ENCODE measurements at places on chromosomes 16 and 17.

- no peak for DNase-seq
Observed at GRCh38 chr16:69467531-69468204, 43.2 kb downstream of the CYB5B start.

- no peak for DNase-seq
Observed at GRCh38 chr16:10339777-10340732, 45.8 kb upstream of the ATF7IP2 start.

DNA sequence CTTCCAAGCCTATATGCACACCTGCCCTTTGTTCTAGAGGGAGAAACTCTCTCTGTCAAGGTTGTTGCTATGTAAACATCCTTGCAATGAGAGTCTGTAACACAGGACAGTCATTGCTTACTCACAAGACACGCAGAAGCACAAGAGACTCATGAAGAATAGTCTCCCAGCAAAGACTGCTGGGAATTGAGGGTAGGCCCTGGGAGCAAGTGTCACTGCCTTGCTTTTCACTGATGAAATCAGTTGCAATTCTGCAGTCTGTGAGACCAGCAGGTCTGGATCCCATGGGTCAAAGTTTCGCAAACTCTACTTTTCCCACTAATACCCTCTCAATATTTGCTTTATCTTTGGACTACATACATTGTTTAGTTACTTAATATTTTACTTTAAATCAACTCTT lies 177.4 kb downstream of the FTO start:
- no peak for DNase-seq

GRCh38 chr16:10870808-10871156 lies 6.2 kb upstream of the CIITA start:
- no peak for DNase-seq

DNA sequence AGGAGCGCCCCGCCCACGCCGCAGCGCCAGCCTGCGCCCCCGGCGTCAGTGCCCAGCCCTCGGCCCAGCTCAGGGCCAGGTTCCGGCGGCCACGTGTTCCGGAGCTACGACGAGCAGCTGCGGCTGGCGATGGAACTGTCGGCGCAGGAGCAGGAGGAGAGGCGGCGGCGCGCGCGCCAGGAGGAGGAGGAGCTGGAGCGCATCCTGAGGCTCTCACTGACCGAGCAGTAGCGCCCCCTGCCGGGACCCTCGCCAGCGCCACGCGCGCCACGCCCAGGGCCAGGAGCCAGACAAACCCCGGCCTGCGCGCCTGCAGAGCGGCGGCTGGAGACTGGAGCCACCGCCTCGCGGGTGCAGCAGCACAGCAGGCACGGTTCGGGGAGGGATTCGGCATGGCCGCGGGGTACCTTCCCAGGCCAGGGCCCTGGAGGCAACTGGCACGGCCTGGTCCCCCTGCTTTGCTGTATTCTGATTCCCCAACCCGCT lies 9.3 kb downstream of the CORO6 start:
- DNase-seq, result peak; percentile 89

DNA sequence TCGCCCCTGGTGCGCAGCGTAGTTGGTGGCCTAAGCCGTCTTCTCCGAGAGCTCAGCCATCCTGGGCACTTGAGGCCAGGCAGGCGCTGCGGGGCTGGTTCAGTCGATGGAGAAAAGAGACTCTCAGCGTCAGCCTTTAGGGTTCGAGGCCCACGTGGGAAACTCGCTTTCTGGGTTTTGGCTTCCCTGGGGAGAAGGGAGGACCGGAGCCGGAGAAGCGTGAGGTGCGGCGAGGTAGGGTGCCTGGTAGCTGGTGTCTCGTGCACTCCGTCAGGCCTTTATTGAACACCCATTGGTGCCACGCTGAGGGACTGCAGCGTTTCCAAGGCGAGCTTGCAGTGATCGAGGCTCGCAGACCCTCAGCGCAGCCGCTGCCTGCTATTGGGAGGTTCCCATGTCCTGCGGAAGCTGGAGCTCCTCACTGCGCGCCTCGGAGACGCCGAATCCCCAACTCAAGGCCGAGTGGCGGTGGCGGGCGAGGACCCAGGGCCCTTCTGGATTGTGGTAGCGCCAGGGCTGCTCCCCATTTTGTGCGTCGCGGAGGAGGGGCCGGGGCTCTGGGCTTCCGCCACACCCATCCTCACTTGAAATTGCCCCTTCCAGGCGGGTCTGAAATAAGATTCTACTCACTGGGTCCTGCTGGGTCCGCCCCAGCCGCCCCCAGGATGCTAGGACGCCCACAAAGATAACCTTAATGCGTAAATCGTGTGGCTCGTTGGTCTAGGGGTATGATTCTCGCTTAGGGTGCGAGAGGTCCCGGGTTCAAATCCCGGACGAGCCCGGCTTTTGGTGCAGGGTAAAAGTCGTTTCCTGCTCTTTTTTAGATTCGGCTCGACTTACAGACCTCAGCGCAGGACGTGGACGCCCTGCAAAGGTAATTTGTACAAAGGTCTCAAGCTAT lies 1.2 kb downstream of the OR1F1 start:
- DNase-seq, result no peak

GRCh38 chr17:60134396-60135150 lies 15.2 kb upstream of the CA4 start:
- no peak for DNase-seq

DNA sequence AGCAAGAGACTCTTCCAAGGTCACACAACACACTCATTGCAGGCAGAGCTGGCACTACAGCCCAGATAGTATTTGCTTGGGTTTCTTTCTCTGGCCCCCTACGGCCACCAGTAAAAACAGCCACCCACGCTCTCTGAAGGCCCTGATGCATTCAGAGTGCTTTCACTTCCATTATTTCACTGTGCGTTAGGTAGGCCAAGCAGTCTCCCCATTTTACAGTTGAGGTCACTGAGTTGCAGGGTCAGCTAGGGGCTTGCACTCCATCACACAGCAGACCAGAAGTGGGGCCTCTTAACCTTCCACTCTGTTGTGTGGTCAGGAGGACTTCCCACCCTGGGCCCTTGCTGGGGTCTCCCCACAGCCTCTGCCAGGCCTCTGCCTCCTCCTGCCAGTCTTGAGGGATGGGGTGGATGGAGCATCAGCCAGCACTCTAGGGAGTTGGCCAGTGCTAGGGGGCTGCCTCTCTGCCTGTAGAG lies 2.5 kb downstream of the TBX21 start:
- DNase-seq, result no peak

DNA sequence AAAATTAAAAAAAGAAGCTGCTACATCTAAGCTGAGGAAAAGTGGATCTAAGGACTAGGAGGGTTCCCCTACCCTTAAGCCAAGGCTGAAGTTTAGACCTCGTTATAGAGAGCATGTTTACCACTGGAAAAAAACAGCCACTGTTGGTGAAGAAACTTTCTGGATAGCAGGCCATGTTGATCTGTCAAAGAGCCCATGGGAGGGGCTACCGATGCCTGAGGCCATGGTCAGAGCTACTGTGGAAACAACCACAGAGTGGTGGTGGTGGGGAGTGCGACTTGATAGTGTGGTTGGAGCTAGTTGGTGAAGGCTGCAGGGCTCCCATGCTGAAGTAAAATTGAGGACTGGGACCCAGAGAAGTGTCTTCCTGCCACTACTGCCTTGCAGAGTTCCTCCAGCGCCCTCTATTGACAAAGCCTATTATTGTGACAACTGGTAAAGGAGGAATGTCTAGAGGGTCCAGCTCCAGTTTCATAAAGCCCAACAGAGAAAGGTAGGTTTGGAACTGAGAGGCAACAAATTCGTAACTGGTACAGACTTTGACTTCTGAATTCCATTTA lies 12.7 kb upstream of the FAM20A start:
- DNase-seq, result no peak

DNA sequence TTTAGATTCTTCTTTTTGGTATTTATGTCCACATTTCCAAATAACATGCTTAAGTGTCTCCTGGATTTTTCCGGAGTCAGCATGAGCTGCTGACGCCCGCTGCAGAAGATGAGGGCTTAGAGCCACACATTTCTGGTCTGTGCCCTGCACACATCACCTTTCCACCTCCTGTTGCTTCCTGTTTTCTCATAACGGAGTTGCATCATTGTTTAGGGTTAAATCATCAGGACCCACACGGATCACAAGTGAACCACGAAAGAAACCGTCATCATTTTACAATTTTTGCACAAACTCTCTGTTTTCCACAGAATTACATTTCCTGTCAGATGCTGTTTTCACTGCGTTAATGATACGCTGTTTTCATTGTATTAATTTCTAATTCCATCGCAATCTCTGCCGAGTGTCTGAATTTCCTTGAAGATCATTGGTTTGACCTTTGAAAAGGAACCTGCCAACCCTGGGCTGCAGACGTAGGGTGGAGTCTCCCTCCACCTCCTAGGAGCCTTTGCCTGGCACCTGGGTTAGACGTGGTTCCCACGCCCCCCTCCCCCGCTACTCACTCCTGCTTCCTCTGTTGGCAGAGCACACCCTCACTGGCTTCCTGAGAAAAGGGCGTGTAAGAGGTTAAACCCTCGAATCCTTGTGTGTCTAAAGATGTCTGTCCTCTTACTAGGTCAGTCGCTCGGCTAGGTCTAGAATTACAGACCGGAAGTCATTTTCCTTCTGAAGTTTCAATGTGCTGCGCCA lies 68.2 kb downstream of the RNF213 start:
- no peak for DNase-seq

DNA sequence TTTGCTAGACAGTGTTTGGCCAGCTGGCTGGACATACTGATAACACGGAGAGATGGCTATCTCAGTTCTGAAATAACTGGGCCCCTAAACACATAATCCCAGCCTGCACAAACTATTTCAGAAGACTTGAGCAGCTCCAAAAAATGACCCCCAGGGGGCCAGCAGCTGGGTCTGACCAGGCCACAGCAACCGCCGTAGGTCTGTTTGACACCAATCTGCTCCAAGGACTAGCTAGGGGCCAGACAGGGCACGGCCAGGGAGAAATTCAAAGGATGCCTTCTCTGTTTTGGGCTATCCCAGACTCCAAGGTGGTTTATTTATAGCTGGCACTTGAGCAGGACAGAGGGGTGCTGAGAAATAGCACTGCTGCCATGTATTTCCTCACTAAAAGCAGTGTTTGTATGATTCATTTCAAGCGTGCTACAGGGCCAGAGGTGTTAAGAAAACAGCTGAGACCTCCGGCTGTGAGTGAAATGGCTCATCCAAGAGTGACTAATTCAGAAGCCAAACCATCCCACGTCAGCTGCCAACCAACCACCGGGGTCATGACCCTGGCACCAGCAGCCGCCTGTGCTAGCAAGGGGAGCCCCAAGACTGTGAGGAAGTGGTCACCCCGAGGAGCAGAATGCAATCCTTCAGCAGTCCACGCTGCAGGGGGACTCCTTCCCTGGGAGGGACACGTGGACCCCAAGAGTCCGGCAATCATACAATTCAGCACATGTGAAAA lies 5.7 kb downstream of the GGA2 start:
- DNase-seq, result peak; percentile 32

DNA sequence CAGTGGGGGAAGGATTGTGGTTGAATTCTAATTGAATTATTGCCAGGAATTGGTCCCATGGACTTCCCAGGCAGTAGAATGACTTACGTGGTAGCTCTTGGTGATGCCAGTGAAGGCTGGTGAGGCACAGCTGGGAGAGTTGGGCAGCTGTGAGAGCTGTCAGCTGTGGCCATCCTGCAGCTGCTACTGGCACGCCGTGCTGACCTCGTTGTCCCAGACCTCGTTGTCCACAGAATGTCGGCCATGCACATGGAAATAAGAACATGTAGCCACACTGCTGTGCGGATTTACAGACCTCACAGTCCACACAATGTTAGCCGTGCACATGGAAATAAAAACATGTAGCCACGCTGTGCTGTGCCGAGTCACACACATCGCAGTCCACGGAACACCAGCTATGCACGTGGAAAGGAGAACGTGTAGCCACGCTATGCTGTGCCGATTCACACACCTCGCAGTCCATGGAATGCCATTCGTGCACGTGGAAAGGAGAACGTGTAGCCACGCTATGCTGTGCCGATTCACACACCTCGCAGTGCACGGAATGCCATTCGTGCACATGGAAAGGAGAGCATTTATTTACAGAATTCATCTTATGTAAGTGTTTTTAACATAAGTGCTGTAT lies 59.2 kb downstream of the BANP start:
- DNase-seq, result no peak

DNA sequence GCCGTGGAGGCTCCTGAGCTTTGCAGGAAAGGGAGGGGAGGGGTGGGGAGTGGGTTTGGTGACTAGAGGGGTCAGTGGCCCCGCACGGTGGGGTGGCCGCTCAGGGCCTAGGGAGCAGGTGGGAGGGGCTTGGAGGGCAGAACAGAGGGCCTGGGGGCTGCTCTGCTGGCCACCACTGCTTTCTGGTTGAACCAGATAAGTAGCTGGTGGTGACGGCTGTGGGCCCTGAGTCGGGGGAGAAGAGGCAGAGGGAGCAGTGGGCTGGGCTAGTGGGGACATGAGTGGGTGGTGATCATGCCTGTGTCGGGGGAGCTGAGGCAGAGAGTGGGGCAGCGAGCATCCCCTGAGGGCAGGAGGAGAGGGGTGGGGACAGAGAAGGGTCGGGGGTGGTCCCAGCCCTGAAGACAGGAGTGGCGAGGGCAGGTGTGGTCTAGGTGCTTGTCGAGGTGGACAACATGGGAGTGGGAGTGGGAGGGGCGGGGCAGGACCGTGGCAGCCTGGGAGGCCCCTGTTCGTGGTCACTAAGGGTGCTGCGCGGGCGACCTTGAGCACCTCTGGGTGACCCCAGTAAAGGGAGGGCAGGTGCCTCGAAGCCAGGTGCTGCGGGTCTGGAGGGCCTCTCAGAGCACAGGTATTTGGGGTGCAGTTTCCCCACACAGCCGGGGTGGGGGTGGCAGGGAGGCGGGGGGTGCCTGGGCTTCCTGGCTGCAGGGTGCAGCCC lies 6.3 kb upstream of the CD7 start:
- no peak for DNase-seq

- no peak for DNase-seq
Observed at GRCh38 chr17:38604479-38605403, 1.0 kb downstream of the SRCIN1 start.

- no peak for DNase-seq
Observed at GRCh38 chr17:4318596-4318995, 47.9 kb downstream of the UBE2G1 start.

DNA sequence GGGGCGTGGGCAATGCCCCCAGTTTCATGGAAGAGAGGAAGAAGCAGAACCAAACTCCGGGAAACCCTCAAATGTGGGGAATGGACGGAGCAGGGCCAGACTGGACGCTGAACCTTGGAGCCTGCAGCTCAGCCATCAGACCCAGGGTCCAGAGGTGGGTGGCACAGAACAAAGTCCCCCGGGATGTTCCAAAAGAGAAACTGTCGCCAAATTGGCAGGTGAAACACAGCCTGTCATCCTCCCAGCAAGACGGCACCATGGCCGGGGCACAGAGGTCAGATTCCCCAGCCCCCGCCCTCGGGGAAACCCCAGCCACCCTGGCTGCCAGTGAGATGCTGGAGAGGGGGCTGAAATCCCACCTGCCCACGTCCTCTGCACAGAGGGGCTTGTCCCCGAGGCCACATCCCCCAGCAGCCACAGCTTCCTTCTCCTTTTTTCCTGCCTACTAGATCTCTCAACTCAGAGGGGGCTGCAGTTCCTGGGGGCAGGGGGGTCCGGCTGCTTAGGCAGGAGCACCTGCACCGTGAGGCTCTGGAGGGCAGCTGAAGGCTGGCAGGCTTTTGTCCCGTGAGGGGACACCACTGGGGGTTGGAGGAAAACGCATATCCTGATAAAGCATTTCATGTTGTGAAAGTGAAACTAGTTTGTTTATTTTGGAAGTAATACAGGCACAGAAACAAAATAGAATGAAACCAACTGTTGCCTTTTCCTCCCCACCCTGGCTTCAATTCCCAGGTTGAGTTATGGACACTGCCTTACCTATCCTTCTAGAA lies 1.2 kb upstream of the SECTM1 start:
- no peak for DNase-seq

- DNase-seq, result no peak
Observed at GRCh38 chr16:70455910-70456309, 1.5 kb downstream of the FCSK start.

GRCh38 chr16:81488687-81489411 lies 44.2 kb downstream of the CMIP start:
- no peak for DNase-seq

- no peak for DNase-seq
Observed at GRCh38 chr17:50972577-50972976, 106.4 kb upstream of the TOB1 start.
